ENCODE measurements at places on chromosomes 16 and 17.

GRCh38 chr17:1179818-1180742 lies at the start of gene ABR:
ABR (minus strand) TSS chr17:1179981; CDS start chr17:1179727, 254 bp downstream.
- no peak for DNase-seq

DNA sequence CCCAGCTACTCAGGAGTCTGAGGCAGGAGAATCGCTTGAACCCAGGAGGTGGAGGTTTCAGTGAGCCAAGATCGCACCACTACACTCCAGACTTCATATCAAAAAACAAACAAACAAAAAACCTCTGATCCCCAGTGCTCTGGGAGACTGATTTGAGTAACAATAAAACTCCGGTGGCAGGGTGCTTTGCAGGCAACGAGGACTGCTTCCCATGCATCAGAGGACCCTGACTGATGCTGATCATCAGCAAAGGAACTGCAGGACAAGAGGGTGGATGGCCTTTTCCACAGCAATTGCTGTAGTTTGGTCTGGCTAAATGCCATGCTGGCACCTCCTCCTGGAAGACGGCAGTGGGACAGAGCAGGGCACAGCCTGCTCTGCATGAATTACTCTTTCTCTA lies 6.4 kb upstream of the SLC39A11 start:
- DNase-seq: no peak

DNA sequence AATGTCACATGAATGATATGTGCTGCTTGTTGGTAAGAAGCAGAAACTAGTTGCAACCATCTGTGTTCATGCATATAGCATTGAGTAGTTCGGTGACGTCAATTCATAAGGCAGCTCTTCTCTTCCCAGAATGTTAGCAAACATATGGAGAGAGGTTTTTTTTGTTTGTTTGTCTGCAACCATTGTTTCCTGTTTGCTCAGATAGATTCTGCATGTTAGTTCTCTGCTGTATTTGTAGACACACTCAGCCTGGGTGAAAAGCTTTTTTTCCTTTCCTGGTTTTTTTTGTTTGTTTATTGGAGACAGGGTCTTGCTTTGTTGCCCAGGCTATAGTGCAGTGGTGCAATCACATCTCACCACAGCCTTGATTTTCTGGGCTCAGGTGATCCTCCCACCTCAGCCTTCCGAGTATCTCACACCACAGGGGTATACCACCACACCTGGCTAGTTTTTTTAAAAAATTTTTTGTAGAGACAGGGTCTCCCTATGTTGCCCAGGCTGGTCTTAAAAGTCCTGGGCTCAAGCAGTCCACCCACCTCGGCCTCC lies 16.7 kb downstream of the WSB1 start:
- DNase-seq: no peak

GRCh38 chr16:89200124-89200849 lies at the start of gene SLC22A31:
SLC22A31 (minus strand) TSS chr16:89200537; CDS start chr16:89200501, 36 bp downstream.
- DNase-seq: no peak

GRCh38 chr17:17073581-17074403 lies 31.5 kb downstream of the MPRIP start:
- DNase-seq: no peak

DNA sequence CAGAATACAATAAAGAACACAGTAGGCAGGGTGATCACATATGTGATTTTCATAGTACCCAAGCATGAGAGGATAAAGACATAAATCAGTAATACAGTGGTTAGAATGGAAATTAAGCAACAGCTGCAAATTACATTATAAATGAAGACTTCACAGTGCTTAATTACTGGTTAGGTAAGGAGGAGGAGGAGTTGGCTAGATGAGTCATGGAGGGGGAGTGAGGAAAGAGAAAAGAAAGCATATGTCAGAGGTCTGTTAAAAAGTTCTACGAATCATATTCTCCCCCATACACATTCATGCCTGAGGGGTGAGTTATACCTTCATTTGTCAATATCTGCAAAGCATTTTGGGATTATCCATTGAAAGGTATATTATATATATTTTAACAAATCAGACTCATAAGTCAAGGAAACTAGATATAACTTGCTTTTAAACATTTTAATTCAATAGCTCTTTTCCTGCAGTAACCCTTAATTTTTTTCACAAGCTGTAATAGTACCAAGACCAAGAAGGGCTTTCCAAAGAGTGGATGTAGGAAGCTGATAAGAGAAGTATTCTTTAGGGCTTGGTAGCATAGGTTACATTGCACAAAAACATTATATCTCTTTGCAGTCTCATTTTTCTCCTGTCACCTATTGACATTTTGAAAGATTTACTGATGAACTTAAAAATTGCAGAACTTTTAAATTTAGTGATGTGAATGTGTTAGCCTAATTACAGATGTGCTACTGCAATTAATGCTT lies 99.3 kb downstream of the STXBP4 start:
- DNase-seq: no peak

DNA sequence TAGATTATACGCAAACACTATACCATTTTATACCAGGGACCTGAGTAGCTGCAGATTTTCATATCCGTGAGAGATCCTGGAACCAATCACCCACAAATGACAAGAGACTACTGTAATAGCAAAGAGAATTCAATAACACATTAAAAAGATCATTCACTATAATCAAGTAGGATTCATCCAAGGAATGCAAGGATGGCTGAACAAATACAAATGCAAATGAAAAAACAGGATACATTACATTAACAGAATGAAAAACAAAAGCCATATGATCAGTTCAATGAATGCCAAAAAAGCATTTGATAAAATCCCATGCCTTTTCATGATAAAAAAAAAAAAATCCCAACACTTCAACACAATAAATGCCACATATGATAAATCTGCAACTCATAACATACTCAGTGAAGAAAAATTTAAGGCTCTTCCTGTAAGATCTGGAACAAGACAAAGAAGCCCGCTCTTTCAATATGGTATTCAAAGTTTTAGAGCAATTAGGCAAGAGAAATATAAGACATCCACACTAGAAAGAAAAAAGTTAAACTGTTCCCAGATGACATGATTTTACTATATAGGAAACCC lies 29.0 kb downstream of the N4BP1 start:
- no peak for DNase-seq

DNA sequence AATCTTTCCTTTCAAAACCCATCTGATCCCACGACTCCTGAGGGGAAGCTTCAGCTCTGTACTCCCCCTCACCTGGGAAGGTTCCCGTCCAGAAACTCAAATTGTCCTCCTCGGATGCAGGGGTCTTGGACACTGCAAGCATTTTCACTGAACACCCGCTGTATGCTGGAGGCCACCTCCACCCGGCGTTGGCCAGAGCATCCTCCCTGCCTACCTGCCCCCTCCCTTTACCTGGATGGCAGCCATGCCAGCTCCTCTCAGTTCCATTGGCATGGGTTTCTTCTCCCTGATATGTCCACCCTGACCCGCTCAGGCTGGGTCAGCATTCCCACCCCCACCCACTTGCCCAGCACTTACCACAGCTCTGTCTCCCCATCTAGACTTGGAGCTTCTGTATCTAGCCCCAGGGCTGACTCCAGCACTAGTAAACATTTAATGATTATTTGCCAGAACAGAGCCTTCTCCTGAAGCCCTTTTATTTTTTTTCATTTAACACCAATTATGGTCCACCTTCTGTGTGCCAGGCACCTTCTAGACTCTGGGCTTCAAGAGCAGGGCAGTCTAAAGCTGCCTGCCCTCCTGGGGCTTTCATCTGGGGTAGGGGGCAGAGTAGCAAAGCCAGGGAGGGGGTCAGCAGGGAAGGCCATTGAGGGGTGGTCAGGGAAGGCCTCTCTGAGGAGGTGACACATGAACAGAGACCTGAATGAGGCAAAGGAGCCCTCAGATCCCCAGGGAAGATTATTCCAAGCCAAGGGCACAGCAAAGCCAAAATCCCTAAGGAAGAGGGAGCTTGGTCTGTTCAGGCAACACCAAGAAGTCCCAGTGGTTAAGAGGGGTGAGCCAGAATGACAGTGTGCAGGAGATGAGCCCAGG lies 8.9 kb upstream of the KRT19 start:
- no peak for DNase-seq

DNA sequence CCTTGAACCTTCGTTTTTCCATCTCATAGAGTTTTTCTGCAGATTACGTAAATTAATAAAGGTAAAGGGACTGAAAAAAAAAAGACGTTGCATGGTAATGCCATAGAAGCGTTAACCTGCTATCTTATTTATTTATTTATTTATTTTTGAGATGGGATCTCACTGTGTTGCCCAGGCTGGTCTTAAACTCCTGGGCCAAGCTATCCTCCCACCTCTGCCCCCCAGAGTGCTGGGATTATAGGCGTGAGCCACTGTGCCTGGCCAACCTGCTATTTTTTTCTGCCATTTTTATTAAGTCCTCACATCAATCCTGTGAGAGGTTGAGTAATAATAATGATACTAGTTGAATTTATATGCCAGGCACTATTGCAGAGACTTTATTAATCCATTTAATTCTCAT lies 7.9 kb downstream of the MSI2 start:
- DNase-seq: no peak

GRCh38 chr17:63311416-63311937 lies 134.6 kb downstream of the CYB561 start:
- no peak for DNase-seq

DNA sequence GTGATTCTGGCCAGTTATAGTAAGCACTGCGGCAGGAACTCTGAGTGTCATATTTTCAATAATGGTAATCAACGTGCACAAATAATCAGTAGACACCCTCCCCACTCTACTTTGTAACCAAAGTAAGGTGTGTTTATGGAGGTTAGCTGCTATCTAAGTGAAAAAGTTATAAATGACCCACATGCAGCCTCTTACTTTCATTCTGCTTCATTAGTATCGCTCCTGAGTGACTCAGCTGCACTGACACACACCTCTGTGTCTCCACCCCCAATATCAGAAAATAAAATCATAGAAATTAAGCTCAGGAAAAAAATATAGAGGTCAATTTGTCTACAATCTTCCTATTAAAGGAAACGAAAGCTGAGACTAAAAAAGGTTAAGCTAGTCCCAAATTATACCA lies 64.1 kb upstream of the TRAP1 start:
- DNase-seq: no peak

DNA sequence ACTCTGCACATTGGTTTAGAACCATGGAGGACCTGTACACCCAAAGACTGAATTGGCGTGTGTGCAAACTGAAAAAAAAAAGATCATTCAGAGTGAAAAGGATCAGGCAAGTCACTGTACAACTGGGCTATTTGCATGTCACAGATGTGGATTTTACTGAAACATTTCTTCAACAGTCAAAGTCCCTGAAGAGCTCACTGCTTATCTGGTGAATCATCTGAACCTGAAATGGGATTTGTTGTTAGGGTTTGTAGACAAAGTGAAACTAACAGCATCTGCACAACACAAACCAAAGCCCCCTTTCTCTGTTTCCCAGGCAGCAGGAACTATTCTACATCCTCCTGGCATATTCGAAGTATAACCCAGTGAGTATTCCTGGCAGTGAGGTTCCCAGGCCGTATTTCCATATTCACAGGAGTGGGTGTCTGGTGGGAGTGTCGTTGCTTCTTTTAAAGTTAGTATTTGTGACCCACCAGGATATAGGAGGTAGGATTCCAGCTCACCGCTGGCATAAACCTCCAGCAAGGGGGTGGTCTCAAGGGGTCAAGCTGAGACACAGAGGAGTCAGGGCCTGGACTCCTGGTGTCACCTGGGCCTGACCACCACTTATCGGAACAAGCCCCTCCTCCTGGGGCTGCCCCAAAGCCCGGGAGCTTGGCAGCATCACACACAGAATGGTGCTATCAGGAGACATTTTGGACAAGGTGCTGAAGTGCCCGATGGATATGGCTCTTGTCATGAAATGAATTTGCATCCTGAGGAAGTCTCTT lies 80.9 kb downstream of the GOSR1 start:
- peak; percentile 23 for DNase-seq

- no peak for DNase-seq
Observed at GRCh38 chr17:44826123-44826790, 3.8 kb downstream of the GJC1 start.

- DNase-seq: no peak
Observed at GRCh38 chr16:49652456-49653172, 203.3 kb downstream of the ZNF423 start.

GRCh38 chr17:44969144-44969780 lies 1.2 kb upstream of the C1QL1 start:
- DNase-seq: no peak

DNA sequence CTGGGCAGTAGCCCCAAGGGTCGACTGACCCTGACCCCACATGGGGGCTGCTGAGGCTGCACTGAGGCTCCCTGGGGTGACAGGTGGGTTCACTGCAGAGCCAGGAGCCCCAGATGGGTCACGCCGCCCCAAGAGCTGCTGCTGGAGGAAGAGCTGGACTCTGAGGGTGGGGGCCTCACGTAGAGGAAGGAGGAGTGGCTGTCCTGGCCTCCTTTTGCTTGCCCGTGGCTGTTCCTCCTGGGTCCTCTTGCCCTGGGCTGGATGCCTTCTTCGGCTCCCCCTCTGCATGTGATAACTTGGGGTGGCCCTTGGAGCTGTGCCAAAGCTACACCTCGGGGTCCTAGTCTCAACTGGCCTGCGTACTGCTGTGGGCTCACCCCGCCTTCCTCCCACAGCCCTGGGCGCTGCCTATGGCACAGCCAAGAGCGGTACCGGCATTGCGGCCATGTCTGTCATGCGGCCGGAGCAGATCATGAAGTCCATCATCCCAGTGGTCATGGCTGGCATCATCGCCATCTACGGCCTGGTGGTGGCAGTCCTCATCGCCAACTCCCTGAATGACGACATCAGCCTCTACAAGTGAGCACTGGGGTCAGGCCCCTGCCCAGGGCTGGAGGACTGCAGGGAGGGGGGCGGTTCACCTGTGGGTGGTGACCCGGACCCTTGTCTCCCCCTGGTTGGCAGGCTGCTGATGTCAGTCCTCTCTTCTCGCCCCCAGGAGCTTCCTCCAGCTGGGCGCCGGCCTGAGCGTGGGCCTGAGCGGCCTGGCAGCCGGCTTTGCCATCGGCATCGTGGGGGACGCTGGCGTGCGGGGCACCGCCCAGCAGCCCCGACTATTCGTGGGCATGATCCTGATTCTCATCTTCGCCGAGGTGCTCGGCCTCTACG lies 1.1 kb upstream of the AMDHD2 start:
- no peak for DNase-seq

DNA sequence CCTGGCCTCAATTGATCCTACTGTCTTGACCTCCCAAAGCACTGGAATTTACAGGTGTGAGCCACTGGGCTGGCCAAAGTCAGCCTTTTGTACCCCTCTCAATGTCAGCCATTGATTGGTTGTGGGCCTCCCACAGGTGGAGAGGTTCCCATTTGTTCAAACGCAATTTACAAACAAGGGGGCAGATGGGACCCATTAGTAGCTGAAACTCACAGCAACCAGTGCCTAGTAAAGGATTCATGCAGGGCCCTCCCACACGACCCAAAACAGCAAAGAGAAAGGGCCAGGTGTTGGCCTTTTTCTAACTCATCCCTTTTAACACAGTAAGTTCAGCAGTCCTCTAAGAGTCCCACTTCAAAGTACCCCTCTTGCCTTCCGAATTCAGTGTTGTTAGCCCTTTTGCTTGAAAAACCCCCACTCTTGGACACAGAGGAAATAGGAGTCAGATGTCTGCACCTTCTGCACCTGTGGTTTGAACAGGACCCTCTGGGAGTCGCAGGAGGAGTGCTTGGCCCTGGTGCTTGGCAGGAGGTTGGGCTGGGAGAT lies 89.2 kb downstream of the PITPNC1 start:
- no peak for DNase-seq

- no peak for DNase-seq
Observed at GRCh38 chr16:82093666-82094300, 58.7 kb downstream of the HSD17B2 start.

- no peak for DNase-seq
Observed at GRCh38 chr16:75272097-75272551, 20.7 kb upstream of the BCAR1 start.
